ENCODE measurements at places on chromosomes 6 and 20.
A peak's percentile ranks its signal among the peaks of the same experiment; 100 is the strongest.

DNA sequence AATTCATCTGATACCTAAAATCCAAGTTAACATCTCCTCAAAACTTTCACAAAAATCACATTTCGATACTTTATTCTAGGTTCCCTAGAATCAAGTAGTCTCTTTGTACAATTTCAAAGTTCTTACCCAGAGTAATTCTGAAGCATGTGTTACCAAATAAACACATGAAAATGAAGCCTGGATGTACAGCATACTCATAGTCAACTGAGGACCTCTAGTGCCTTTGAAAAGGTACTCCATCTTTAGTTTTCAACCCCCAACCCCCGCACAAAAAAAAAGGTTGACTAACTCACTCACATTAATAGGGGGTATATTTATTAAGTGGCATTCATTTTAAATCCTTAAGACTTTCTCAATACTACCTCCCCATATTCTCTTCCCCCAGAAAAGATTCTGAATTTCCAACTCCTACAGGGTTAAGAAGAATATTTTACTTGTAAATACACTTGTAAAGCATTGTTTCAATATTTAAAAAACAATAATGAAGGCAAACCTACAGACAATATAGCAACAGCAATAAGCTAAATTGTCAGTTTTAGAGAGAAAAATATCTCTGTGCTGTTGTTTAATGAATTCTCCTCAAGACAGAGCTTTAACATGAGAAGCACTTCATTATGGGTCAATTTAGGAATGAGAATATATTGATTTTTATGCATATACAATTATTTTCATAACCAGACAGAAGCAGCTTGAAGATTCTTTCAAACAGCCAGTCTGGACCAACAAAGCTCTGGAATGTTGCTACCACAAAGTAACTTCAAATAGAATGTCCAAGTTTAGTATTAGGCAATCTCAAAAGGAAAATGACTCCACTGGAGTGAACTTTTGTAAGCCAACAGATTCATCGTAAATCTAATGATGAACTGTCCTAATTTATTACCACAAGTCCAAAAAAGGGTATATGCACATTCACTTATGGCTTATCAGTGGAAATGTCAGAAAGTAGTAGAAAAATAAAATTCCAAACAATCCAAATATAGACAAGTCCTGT, 3.3 kb downstream of the PLN start:
- no peak for DNase-seq

- no peak for DNase-seq
Observed at GRCh38 chr6:70685494-70686180, 18.0 kb downstream of the SMAP1 start.

DNA sequence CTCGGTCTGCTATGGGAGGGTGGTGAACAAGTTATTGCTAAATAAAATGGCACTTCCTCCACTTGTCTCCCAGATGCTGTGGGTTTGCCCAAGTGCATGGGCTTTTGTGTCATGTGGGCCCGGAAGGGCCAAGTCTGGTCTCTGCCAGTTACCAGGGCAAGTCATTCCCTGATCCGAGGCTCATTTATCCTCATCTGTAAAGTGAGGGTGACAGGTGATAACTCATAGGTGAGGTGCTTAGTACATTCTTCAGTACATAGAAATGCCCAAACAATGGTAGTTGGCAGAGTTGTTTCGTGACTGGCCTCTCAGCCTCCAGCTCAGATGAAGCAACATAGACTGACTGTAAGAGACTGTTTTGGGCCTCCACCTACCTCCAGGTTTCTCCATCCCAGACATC, 2.0 kb upstream of the MUCL3 start:
- DNase-seq, result no peak

DNA sequence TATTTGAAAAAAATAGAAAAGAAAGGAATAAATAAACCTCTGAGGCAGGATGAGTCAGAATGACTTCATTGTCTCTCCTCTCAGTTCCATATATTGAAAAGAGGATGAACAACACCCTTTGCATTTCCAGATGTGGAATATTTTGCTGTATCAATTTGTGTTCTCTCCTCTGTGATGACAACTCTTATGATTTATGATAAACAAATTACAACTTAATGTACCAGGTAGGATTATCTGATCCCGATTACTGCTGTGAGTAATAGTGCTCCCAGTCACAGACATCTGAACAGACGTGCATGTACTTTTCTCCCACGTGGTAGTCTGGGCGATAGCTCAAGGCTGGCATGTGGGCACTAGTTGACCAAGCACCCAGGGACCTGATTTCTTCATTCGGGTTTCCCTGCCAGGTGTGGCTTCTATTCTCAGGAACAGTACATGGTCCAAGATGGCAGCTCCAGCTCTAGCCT, 142.1 kb upstream of the SULF2 start:
- no peak for DNase-seq

DNA sequence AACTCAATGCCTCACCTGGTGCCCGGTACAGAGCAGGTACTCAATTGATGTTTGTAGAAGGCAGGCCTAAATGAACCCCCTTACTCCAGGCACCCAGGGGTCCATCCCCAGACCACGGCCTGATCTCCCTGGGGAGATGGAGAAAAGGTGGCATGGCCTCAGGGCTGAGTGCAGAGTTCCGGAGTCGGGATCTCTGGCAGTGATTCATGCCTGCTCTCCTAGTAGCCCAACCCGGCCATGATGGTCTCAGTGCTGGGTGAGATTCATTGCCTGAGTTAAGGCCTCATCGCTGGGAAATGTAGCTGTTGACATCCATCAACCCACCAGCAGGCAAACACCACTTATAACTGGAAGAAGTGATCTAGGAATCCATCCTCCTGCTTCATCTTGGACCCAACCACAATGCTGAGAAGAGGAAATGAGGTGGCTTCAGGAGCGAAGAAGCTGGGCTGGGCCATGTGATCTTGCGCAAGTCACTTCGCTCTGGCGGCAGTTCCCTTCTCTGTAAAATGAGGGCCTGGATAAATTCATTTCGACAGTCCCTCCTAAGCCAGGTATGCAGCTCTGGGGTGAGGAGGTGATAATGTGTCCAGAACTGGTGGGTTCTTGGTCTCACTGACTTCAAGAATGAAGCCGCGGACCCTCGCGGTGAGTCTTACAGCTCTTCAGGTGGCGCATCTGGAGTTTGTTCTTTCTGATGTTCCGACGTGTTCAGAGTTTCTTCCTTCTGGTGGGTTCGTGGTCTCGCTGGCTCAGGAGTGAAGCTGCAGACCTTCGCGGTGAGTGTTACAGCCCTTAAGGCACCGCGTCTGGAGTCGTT, 24.7 kb downstream of the ETV7 start:
- peak; percentile 83 for DNase-seq

Measured in CD14-positive monocyte (primary cell).